ENCODE measurements at places on chromosomes 13 and 19. TPM values are rescaled to one million over a fixed set of nuclear protein-coding genes. Genes with fewer than 3 reads are reported as not detected.

DNA sequence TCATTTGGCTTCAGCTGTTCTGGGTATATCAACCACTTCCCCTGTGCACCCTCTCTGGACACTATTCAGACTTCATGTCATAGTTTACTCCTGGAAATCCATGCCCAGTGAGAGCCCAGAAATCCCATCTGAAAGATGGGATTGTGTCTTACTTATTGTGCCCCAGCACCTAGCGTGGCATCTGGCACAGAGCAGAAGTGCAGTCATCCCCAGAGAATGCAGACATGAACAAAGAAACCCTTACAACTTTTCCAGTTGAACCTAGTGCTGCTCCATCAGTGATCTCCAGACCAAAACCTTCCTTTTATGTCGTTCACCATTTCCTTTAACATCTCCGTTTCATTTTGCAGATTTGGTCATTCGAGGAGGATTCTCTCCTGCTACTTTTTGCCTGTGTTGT is 60.6 kb downstream of the MBNL2 start:
- H3K4me1 ChIP-seq, result peaks cover 33% of the 10 kb centered on the region
- DNase-seq, result no peak
- no peaks in the 10 kb centered on the region for H3K36me3 ChIP-seq
- H3K4me3 ChIP-seq, result no peak overlapping the region
- H3K27ac ChIP-seq, result no peak overlapping the region

DNA sequence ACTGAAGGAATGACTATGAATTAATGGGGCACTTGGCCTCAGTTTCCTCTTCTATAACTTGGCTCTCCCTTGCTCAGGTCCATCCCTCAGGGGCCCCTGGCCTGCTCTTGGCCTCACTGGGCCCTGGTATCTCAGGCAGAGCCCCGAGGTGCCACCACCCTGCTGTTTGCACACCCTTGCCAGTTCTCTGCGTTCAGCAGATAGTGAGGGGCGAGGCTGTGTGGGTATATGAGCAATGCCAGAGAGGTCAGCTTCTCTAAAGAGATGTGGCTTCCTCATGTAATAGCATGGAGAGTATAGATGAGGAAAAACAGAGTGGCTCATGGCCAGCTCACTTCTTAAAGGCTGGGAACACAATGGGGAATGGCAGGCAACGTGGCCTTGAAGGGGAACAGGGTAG is 76.1 kb downstream of the CYSLTR2 start:
- peaks cover 3% of the 10 kb centered on the region for H3K4me1 ChIP-seq
- H3K4me3 ChIP-seq, result no peak overlapping the region
- no peak overlapping the region for H3K27ac ChIP-seq
- DNase-seq, result no peak
- no peaks in the 10 kb centered on the region for H3K27me3 ChIP-seq
- H3K36me3 ChIP-seq, result no peaks in the 10 kb centered on the region

LIN7B gene
- total RNA-seq, result 7.5 TPM

GRK1 gene
- total RNA-seq, result 0.77 TPM

DNA sequence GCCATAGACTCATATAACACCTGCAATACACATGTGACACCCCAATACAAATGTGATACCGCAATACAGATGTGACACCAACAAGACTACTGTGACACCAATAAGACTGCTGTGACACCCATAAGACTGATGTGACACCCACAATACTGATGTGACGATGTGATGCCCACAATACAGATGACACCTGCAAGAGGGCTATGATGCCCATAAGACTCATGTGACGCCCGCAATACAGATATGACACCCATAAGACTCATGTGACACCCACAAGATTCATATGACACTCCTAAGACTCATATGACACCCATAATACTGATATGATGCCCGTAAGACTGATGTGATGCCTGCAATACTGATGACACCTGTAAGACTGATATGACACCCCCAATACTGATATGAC is 113.0 kb downstream of the MRPL57 start:
- DNase-seq, result no peak
- H3K36me3 ChIP-seq, result no peaks in the 10 kb centered on the region

DNA sequence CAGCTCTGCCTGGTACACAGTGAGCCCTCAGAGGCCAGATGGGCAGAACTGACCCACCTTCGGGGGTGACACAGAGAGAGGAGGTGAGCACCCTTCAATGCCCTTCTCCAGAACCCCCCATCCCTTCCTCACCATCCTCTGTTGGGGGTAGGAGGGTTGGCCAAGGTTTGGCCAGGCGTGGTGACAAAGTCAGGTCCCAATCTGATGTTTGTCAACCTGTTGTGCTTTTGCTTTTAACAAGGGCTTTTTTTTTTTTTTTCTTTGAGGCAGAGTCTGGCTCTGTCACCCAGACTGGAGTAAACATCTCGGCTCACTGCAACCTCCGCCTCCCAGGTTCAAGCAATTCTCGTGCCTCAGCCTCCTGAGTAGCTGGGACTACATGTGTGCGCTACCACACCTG is 7.3 kb downstream of the PTGIR start:
- H3K4me3 ChIP-seq, result no peak overlapping the region
- no peaks in the 10 kb centered on the region for H3K27me3 ChIP-seq
- H3K4me1 ChIP-seq, result peaks cover 26% of the 10 kb centered on the region
- H3K27ac ChIP-seq, result no peak overlapping the region
- DNase-seq, result no peak
- no peaks in the 10 kb centered on the region for H3K36me3 ChIP-seq

LIM2 gene
- total RNA-seq, result not detected

MTUS2 gene
- total RNA-seq, result 0.91 TPM

GRCh38 chr13:32257649-32258048 is 57.5 kb downstream of the ZAR1L start:
- H3K27me3 ChIP-seq, result no peaks in the 10 kb centered on the region
- H3K36me3 ChIP-seq, result no peaks in the 10 kb centered on the region
- DNase-seq, result no peak
- peaks cover 12% of the 10 kb centered on the region for H3K4me1 ChIP-seq

ZNF432 gene
- total RNA-seq, result 19.9 TPM

- H3K4me3 ChIP-seq, result no peak overlapping the region
- H3K27ac ChIP-seq, result no peak overlapping the region
- peaks cover 21% of the 10 kb centered on the region for H3K36me3 ChIP-seq
- H3K4me1 ChIP-seq, result no peaks in the 10 kb centered on the region
- H3K27me3 ChIP-seq, result no peaks in the 10 kb centered on the region
Observed at GRCh38 chr19:34345947-34346351, 19.0 kb upstream of the GPI start.

GIPC3 gene
- 0.19 TPM for total RNA-seq

CCDC159 gene
- 7.0 TPM for total RNA-seq

- H3K4me1 ChIP-seq, result no peaks in the 10 kb centered on the region
- H3K27me3 ChIP-seq, result no peaks in the 10 kb centered on the region
- no peak overlapping the region for H3K27ac ChIP-seq
- no peak for DNase-seq
Observed at GRCh38 chr13:46086421-46086922, 18.4 kb downstream of the CPB2 start.

C13orf42 gene
- total RNA-seq, result not detected

DNA sequence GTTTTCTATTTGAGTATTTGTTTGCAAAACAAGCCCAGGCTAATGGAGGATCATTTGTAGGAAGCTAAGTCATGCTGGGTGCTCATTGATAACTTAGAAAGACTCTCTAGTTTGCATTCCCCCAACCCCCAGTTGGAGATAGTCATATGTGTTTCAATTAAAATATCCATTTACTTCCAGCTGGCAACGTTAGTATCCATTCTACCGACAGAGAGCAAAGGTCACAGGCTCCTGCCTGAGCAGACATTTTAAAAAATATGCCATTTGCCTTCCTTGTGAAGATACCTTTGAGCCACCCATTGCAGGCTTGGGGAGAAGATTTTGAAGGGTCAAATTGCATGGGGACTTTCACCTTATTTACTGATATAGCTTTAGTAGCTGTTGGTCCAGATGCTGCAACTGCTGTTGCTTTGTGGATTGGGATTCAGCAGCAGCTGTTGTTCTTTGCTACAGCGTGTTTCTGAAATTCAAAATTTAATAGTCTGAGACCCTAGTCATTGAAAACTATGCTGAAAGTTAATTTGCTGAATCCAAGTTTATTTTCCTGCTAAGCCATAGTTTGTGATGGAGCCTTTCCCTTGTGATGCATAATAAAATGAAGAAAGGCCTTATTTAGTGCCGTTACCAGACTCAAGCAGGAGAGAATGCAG is 335.1 kb downstream of the GPC6 start:
- no peak overlapping the region for H3K27ac ChIP-seq
- no peaks in the 10 kb centered on the region for H3K27me3 ChIP-seq
- H3K36me3 ChIP-seq, result no peaks in the 10 kb centered on the region
- peaks cover 9% of the 10 kb centered on the region for H3K4me1 ChIP-seq

RYR1 gene
- 1.5 TPM for total RNA-seq

DNA sequence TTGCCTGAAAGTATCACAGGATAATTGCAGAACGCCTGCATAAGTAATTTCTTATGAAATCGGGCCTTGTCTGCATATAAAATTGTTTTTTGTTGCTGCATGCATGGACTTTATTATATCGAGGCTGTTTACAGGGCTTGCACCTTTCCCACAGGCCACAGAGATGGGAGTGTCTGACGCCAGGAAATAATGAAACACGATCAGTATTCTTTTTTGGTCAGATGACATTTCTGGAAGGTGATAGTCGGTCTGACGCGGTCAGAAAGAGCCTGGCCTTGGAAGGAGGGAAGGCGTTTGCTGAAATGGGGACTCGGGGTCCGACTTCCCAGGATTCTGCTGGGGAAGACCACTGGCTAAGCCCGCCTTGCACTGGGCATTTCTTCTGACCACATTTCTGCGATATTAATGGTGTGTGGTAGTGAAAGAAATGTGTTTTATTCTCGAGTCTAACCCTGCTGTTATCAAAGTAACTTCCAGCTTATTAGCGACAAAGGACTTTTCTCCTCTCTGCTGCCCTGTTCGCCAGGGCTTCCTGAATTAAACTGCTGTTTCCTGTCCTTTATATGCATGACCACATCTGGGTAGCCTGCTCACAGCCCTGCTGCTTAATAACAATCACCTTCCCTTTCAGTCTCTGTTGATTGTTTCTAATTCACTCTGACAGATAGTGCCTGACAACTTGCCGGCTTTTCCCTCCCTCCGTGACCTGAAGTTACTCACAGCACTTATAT is 11.6 kb upstream of the ZNF536 start:
- no peak for DNase-seq
- no peaks in the 10 kb centered on the region for H3K36me3 ChIP-seq
- H3K4me1 ChIP-seq, result peaks cover 51% of the 10 kb centered on the region
- H3K27ac ChIP-seq, result peak overlapping the region; percentile 95
- H3K4me3 ChIP-seq, result peak overlapping the region; percentile 33
- H3K27me3 ChIP-seq, result no peaks in the 10 kb centered on the region

JUND gene
- 85.1 TPM for total RNA-seq

DNA sequence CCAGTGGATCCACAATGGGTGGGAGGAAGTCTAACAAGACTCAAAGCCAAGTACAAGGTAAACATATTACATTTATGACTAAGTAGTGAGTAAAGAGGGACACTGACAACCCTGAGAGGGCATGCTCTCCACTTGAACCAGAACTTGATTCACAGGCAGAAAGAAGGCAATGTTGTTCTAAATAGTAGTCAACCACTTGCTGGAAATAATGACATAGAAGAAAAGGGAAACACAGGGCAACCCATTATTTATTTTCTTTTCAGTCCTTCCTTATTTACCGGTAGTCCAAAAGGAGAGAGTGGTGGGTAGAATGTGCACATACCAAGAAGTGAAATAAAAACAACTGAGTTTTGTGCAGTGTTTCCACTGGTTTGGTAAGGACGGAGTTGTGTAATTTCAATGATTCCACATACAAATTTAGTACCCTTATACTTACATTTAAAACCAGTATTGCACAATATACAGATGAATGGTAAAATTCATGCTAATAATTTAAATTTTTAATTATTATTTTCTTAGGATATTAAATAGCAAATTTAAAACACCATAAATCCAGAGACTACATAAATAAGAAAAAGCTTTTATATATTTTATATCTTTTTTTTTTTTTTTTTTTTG is 65.9 kb downstream of the ENOX1 start:
- no peak overlapping the region for H3K4me3 ChIP-seq
- no peak for DNase-seq
- no peak overlapping the region for H3K27ac ChIP-seq
- H3K27me3 ChIP-seq, result no peaks in the 10 kb centered on the region
- H3K4me1 ChIP-seq, result peaks cover 3% of the 10 kb centered on the region

FPR3 gene
- total RNA-seq, result not detected

- H3K36me3 ChIP-seq, result peaks cover 8% of the 10 kb centered on the region
- H3K27me3 ChIP-seq, result peaks cover 29% of the 10 kb centered on the region
- H3K4me3 ChIP-seq, result no peak overlapping the region
- no peak for DNase-seq
Observed at GRCh38 chr19:33602576-33603204, 19.1 kb upstream of the CHST8 start.

GRCh38 chr13:106650690-106651205 is 82.8 kb upstream of the ARGLU1 start:
- H3K4me1 ChIP-seq, result no peaks in the 10 kb centered on the region
- no peak for DNase-seq
- H3K4me3 ChIP-seq, result no peak overlapping the region
- no peak overlapping the region for H3K27ac ChIP-seq
- no peaks in the 10 kb centered on the region for H3K36me3 ChIP-seq
- H3K27me3 ChIP-seq, result no peaks in the 10 kb centered on the region

DNA sequence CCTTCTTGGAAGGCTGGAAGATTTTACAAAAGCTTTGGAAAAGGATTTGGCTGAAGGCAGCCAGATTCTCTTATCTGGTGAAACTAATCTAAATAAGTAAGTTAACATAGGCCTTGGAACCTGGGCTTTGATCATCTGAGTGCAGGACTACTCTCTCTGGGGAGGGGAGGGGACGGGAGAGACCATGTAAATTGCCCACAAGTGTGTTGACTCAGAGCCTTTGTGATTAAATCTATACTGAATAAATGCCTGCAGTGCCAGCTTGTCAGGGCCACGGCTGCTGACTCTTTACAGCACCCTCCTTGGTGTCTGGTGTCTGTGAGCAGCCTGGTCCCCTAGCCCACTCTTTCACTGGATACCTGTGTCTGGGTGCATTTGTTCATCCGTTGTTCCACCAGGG is 251.4 kb downstream of the ITGBL1 start:
- peaks cover 7% of the 10 kb centered on the region for H3K27me3 ChIP-seq
- H3K4me1 ChIP-seq, result no peaks in the 10 kb centered on the region
- H3K27ac ChIP-seq, result no peak overlapping the region
- H3K4me3 ChIP-seq, result no peak overlapping the region

DNA sequence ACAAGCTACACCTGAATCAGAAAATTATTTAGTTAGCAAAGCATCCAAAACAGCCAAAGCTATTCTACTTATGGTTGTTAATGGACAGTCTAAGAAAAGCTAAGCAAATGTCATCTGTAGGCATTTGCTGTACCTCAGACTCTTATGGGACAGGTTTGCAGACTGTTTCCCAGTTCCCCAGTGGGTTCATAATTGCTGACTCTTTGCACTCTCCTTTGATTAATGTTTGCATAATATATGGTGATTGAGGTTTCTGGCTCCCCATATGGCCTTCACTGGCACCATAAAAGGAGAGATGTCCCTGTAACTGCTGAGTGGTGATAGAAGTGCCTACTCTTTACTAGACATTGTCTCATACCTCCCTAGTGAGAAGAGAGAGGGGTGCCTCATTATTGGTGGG is 142.1 kb downstream of the GPC6 start:
- H3K27ac ChIP-seq, result no peak overlapping the region
- no peaks in the 10 kb centered on the region for H3K4me1 ChIP-seq
- H3K36me3 ChIP-seq, result no peaks in the 10 kb centered on the region
- H3K4me3 ChIP-seq, result no peak overlapping the region
- no peaks in the 10 kb centered on the region for H3K27me3 ChIP-seq
- DNase-seq, result no peak

- no peak overlapping the region for H3K4me3 ChIP-seq
- peaks cover 30% of the 10 kb centered on the region for H3K4me1 ChIP-seq
- no peaks in the 10 kb centered on the region for H3K36me3 ChIP-seq
- peaks cover 20% of the 10 kb centered on the region for H3K27me3 ChIP-seq
- no peak for DNase-seq
Observed at GRCh38 chr19:50974702-50975556, 5.5 kb upstream of the KLK6 start.

Measured in neural crest cell (in vitro differentiated cells).